ENCODE measurements at places on chromosomes 6 and 20.

DNA sequence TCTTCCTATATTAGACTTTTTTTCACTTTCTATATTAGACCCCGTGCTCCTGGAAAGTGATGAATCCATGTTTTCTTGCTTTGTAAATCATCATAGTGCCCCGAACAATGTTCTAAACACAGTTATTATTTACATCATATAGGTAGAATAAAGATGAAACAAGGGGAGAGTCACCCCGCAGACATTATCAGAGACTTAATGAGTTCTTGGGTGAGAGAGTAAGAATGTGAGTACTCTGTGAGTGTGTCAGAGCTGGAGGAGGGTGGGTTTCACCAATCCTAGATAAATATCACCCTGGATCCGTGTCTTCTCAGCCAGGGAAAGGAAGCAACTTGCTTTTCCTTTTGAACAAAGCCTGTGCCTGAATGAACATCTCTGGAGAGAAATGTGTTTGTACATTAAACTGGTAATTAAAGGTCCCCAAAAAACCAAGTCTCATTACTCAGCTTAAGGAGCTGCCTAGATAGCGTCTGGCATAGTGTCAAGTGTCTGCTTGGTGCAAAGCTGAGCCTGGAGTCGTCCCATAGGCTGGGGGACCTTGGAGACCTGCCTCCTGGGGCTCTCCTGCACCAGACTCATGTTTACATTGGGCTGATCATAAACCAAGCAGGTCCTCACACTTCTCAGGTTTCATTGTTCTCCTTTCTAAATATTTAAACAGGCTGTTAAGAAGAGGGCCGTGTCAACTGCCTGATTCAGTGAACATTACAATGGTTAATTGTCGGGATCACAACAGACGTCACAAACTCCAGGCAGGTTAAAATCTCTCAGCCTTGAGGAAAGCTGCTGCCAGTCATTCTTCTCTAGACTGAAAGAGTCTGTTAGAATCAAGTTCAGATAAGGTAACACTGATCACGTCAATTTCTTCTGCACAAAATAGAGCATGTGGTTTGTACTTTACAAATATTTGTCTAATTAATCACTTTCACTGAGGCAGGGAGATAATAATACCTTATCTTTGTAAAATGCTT, 179.7 kb upstream of the MYLIP start:
- no peak for DNase-seq

DNA sequence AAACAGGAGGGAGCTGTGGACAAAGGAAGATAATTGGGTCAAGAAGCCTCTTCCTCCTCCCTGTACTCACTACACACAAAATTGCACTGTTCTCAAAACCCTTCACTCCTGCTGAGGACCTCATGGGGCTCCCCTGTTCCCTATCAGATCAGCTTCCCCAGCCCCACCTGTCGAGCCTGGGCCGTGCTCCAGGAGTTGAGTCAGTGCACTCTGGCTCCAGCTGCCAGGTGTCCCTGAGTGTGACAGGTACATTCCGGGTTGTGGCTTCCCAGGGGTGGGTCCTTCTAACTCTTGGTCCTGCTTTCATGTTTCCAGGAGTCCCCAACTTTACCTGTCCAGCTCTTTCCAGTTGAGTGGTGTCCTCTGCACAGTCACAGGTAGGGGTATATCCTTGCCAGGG, 8.4 kb downstream of the RAB5IF start:
- no peak for DNase-seq

GRCh38 chr6:130693944-130694343, 133.3 kb upstream of the SMLR1 start:
- no peak for DNase-seq

- DNase-seq, result no peak
Measured at GRCh38 chr6:50989123-50989522, 170.5 kb downstream of the TFAP2B start.

DNA sequence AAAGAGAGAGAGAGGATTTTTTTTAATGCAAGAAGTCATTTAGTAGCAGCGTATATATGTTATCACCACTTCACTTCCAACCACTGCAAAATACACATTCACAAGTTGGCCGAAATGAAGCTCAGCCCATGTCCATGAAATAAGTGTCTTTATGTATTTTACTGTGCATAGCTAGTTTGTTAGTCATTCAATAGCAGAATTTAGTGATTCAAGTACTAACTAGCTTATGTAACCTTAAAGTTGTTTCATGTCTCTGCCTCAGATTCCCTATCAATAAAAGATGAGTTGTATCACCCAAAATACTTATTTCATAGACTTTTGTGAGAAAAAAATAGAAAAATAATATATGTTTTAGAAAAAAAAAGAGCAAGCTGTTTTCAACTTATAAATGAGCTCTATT, 153.7 kb upstream of the PRDM1 start:
- DNase-seq, result no peak

DNA sequence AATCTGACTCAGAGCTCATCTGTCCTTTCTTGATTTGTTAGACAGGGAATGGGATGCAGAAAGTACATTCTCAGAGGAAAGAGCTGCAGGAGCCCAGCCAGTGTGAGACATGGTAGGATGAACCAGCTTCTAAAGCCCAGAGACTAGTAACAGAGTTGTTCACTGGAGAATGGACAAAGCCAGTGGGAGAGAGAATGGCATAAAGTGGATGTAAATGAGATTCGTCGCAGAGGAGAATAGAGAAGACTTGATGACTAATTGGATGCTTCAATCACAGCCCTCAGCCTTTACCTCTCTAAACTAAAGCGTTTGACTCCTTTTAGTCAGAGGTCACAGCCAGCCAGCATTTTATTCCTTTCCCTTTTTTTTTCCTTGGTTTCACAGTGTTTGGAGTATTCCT, 25.5 kb upstream of the L3MBTL3 start:
- no peak for DNase-seq

GRCh38 chr6:88513920-88514319, 347.8 kb upstream of the CNR1 start:
- DNase-seq, result no peak

DNA sequence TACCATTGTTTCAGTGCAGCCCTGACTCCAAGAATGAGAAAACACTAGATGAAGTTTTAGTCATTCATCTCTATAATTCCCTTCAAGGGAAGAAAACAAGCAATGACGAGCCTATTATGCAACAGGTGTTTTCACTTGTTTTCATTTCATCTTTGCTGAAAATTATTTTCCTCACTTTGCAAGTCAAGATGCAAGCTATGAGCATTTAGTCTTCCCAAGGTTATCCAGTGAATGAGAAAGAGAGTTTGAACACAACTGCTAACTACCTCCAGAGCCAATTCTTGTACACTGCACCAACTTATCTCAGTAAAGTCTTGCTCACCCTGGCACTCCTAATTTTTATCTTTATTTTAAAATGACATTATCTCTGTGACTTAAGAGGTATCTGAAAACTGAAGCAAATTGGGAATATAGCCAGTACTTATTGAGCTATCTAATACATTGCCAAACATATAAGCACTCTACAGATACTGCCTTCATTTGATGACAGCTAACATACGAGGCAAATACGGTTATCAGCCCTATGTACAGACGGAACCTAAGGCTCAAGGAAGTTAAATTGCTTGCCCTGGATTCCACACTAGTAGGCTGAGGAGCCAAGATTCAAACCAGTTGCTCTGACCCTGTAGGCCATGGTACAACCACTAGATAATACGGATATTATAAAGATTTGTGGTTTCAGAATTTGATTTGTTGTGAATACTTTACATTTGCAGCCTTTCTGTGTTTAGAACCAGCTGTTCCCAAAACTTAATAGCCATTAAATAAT, 36.8 kb downstream of the MOXD1 start:
- DNase-seq, result no peak

DNA sequence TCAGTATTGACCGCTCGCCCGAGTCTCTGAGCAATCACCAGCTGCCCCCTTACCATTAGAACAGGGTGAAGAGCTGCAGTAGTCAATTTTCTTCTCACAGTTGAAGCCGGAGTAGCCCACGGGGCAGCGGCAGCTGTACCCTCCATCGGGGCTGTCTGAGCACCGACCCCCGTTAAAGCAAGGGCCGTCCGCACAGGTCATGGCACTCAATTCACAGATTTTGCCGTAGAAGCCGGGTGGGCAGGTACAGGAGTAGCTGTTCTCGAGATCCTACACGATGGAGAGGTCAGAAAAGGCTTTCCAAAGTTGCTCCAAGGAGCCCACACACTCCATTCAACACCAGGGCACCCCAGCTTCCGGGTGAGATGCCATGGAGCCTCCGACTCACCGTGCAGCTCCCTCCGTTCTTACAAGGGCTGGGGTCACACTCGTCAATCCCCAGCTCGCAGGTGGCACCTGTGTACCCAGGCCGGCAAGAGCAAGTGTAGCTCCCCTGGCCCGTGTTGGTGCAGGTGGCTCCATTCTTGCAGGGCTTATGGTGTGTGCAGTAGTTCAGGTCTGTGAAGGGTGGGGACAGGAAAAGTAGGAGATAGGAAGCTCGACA, 5.9 kb downstream of the DLL1 start:
- no peak for DNase-seq

- DNase-seq, result no peak
Measured at GRCh38 chr20:10513061-10513460, 78.0 kb downstream of the SLX4IP start.

- no peak for DNase-seq
Measured at GRCh38 chr20:62319346-62319909, 16.6 kb downstream of the ADRM1 start.

DNA sequence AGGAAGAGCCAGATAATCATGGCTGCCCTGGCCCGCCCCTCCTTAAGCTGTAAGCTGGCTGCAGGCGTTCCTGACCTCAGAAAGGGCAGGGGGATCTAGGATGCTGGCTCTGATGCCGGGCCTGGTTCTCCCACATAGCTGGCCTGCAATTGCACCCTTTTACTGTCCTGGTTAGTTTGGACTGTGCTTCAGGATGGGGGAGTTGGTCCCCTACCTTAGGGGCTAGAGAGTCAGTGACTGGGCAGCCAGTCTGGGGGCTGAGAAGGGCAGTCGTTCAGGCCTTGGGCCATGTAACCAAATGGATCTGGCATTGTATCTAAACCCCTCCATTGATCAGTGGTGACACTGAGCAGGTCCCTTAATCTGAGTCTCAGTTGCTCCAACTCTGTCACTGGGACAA, 40.7 kb downstream of the TGM3 start:
- DNase-seq, result no peak

DNA sequence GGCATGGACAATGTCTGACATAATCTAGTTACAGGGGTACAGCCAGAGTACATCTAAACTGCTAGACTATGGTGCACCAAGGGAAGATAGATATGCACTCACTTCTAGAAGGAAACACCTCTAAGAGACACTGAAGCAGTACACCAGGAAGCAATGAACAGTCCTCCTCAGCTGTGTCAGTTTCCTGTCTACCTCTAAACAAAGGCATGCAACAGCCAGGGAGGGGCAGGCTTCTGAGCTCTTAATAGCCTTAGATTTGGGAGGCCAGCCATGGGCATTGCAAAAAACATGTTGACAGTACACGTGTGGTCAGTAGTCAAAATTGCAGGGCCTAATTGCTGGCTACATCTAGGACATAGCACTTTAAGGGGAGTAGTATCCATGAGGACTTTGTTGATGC, 21.4 kb downstream of the CRYBG1 start:
- no peak for DNase-seq

DNA sequence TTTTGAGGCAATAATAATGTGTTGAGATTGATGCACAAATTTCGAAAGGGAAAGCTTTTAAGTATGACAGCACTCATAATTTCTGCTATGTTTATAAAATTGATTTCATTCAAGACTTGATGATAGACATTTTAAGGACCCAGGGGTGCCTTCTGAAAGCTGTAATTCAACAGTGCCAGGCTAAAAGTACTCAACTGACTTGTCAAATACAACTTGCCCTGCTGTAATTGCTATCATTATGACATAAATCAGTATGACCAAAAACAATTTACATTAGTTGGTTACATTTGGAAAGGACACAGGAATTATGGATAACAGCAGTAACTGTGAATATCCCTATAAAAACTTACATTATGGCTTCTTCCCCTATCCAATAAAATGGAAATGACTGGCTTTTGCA, 178.9 kb downstream of the MMUT start:
- no peak for DNase-seq

DNA sequence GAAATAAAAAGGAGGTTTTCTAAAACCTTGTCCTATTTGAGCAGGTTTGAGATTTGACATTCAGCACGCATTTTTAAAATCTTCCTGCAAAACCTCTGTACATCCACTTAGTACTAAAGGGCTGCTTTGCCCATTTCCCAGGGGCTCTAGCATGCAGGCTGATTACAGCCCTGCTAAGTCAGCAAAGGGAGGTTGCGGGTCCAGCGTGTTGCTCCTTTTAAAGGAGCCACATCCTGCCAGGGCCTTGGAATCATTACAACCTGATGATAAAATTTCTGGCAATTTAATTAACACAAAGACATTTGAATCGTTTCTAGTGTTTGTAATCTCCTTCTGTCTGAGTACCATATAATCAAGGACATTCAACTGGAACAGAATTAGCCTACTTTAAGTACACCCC, 455.1 kb upstream of the CITED2 start:
- DNase-seq, result no peak

DNA sequence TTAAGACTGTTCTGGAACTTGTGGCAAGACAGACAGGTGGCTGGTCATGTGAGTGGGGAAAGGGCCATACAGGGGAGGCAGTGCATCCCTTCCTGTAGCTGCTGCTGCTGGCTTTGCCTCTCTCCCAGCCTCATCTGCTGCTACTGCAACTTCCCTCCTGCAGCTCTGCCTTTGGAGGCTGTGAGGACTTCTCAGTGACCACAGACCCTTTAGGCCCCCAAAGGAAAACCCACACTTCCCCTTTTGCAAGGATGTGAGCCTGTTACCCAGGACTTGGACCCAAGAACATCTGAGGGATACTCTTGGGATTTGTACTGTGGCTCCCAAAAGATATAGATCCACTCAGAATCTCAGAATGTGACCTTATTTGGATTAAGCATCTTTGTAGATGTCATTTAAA, 91.0 kb downstream of the TMEM170B start:
- DNase-seq, result no peak

GRCh38 chr6:11097476-11097875, 3.8 kb downstream of the SMIM13 start:
- DNase-seq, result no peak

- DNase-seq, result no peak
Measured at GRCh38 chr6:5673019-5673790, 333.5 kb downstream of the NRN1 start.

GRCh38 chr20:55174172-55174571, 698.8 kb downstream of the DOK5 start:
- no peak for DNase-seq

DNA sequence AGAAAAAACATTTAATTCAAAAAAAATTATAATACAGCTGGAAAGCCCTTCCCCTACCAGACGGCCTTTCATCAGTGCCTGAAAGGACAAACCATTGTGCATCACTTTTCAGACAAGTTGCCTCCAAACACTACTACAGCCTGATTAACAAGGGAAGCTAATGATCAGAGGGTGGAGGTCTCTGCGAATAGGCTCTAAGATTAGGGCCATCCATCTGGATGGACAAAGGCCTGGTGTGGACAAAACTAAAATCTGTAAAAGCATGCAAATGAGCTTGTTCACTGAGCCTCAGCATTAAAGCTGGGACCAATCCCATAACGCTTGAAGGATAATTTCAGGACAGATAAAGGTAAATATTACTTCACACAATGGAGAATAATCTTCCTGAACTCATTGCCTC, 228.7 kb upstream of the PLN start:
- no peak for DNase-seq

- DNase-seq, result no peak
Measured at GRCh38 chr6:132041706-132042105, 90.5 kb upstream of the CCN2 start.

Measured in H54 (cell line).